ENCODE measurements at places on chromosomes 1 and 21.

DNA sequence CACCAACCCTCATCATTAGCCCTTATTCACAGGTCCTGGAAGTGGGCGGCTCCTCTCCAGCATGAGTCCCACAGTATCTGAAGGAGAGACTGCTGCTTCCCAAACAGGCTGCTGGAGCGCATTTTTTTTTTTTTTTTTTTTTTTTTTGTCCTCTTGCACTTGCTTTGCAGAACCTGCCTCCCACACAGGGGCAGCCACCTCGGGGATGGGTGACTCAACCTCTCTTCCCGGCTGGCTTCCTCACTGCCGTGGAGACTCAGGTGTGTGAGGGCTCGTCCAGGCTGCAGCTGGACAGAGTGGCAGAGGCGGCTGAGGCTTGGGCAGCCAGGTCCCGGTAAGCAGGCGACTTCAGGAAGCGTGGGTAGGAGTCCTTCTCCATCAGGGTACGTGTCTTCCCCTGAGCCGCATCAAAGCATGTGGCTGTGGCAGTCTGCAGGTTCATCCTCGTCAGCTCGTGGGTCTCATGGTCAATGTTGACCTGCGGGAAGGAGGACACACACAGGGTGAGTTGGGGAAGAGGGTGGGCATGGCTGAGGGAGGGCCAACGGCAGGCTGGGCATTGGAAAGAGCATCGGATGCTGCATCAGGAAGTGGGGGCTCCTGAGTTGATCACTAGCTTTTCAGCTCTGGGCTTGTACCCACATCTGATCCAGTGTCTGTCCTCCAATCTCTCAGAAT lies 4.0 kb downstream of the RGS16 start:
- no peak for DNase-seq

DNA sequence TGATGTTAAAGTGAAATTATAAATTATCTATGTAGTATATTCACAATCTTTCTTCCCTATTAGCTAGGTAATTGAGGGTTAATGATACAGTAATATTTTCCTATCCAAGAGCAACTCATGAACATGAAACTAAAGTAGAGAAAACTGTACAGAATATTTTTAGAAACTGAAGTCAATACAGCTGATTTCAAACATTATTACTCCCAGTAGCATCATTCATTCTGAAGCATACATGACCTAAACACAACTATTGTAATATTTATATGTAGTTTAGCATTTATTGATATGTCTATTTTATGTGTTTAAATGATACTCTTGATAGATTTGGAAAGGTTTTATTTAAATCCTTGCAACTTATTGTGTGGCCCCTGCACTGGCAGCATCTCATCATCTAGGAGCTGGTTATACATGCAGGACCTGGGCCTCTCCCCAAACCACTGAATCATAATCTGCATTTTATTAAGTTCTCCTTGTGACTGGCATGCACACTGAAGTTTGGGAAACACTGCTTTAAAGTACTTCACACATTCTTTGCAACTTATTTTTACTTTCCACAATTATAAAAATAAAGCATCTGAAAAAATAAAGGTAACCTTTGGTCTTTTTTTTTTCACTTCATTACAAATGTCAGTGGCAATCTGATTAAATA lies 199.9 kb downstream of the LRRC40 start:
- no peak for DNase-seq

DNA sequence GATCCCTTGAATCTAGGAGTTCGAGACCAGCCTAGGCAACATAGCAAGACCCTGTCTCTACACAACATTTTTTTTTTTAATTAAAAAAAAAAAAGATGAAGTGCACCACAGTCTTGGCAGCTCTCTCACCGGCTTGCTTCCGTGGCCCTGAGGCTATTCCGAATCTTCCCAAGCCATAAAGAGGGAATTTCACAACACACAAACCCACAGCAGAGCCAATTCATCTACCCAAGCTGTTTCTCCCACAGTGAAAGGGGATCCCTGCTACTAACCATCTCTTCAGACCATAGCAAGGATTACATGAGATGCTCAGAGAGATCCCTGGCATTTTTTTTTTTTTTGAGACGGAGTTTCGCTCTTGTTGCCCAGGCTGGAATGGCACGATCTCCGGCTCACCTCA lies 8.3 kb upstream of the CHD5 start:
- DNase-seq, result no peak

DNA sequence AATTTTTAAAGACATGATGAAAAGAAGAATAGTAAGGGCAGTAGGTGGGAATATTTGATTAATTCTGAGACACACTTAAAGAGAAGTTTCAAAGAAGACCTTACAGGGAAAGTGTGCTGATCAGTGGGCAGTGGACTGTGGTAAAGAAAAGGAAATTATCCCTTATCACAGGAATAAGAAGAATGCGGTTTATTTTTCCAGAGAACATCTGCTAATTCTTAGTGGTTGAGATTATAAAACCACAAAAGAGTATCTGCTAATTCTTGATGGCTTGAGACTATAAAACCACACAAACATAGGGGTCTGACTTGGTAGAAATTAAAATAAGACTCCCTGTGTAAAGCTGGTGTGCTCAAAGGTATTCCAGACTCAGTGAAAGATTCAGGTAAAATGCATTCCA lies 60.0 kb upstream of the KCTD3 start:
- DNase-seq, result no peak

GRCh38 chr1:180155182-180155682 lies 563 bp downstream of the QSOX1 start:
- peak; percentile 28 for DNase-seq

GRCh38 chr1:55117941-55118340 lies 78.6 kb downstream of the PCSK9 start:
- no peak for DNase-seq

- peak; percentile 79 for DNase-seq
Observed at GRCh38 chr1:46477153-46477929, 12.3 kb upstream of the DMBX1 start.

- no peak for DNase-seq
Observed at GRCh38 chr1:43144237-43144636, 27.9 kb downstream of the EBNA1BP2 start.

- DNase-seq, result peak; percentile 80
Observed at GRCh38 chr1:228664399-228664914, 70.8 kb upstream of the RHOU start.

- no peak for DNase-seq
Observed at GRCh38 chr1:229298887-229299503, 28.1 kb downstream of the RAB4A start.

GRCh38 chr1:67144696-67145095 lies 9.9 kb upstream of the C1orf141 start:
- DNase-seq, result peak; percentile 36

DNA sequence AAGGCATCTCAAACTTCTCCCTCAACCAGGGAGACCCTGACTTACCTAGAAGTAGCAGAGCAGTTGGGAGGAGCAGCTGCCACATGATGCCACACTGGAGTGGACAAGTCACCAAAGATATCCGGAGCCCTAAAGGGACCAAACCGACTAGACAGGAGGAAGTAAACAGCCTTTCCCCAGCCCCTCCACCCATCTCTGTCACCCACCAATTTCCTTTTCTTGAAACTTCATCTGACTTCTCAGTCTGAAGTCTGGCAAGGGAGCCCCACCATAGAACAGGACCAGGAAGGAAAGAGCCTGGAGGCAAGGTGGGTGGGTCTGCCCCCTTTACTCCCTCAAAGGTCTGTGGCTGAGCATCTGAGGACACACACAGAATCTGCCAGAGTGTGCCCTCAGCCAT lies at the start of gene FCGR3A:
Gene FCGR3A (minus strand): TSS at position 167 of the 400 bp plus-strand sequence. CDS start 82 bp downstream, at position 85.
- DNase-seq, result no peak
